NCI-H2107 (cell line): ENCODE measurements at places on chromosomes 4 and X.

DNA sequence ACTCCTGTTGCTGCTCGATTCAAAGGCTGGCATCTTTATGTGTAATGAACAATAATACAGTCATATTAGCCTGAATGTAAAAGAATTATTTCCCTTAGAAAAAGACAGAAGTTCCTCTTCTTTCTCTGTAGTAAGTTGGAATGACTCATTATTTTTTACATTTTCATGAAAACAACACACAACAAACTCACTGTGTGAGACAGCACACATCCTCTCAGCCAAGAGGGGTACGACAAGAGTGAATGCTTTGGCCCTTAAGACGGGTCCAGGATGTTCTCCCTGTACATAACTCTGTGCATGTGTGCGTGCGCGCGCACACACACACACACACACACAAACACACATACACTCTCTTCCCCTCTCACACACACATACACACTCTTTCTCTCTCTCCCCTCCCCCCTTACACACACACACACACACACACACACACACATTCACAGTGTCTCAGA lies 72.8 kb downstream of the MANBA start:
- DNase-seq, result no peak

DNA sequence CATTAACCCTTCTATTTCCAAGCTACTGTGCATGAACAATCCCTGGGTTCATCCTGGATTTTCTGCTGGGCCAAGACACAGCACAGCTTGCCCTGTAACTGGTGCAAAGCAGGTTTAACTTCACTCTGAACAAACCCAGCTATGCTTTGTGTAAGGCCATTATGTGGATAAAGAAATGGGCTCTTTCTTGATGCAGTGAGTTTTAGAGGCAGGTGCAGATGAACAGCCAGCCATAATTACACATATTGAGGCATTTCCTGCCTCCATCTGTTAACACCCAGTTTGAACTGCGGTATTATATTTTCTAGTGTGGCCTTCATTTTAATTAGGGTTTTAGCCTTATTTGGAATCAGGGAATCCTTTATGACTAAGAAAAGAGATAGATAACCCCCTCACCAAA lies 68.7 kb upstream of the ARX start:
- no peak for DNase-seq

DNA sequence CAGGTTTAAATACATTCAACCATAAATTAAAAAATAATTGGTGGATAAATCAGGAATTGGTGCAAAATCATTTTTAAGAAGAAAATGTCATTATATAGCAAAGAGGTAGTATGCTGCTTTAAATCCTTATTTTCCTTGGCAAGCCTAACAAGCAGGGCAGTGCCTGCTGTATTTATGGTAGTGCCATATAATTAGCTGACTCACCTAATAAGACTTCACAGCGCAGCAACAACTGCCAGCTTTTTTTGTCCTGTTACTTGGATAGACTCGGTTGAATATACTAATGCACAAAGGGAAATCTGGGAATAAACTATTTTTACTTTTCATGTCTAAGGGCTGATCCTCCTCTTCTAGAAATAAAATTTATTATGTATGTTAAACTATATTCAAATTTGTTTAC lies 99.1 kb downstream of the SNCA start:
- no peak for DNase-seq

DNA sequence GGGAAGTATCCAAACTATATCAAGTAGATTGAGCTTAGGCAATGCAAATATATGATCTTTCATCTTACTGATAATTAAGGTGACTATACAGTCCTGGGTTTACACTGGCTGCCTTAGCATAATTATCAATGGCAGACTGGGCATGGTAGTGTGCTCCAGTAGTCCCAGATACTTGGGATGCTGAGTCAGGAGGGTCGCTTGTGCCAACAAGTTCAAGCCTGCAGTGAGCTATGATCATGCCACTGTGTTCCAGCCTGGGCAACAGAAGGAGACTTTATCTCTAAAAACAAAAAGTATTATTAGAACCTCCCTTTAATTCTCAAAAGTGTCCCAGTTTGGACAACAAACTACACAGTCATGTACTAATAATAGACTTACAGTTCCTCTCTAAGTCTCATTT lies 99.4 kb upstream of the RASGEF1B start:
- no peak for DNase-seq

GRCh38 chrX:143663755-143664154 lies 27.9 kb upstream of the SLITRK4 start:
- DNase-seq, result no peak

- DNase-seq, result no peak
These were observed 76.7 kb downstream of the CLCN5 start for GRCh38 chrX:49999087-49999486.

- no peak for DNase-seq
These were observed 362.0 kb downstream of the ADAM29 start for GRCh38 chr4:175280153-175280552.

GRCh38 chr4:147987252-147987651 lies 255.4 kb downstream of the ARHGAP10 start:
- no peak for DNase-seq

DNA sequence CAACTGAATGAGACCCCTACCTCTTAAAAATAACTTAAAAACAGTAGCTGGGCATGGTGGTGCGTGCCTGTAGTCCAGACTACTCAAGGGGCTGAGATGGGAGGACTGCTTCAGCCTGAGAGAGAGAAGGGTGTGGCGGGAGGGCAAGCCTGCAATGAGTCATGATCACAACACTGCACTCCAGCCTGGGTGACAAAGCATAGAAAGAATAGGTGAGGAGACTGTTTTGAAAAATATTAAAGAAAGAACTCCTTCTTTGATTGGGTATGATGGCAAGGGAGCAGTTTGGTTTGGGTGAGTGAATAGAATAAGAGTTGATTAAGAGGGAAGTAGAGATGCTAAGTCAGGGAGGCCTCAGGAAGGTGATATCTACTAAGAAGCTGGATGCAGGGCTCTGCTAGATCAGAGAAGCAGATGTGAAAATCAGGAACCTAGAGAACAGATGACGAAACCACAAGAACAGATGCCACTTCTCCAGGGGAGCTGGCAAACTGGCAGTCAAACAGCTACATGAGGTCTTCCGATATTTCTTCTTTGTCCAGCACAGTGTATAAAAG lies 318.6 kb downstream of the OPHN1 start:
- DNase-seq, result no peak

- DNase-seq, result no peak
These were observed 109.7 kb downstream of the MSL3 start for GRCh38 chrX:11867610-11868345.

DNA sequence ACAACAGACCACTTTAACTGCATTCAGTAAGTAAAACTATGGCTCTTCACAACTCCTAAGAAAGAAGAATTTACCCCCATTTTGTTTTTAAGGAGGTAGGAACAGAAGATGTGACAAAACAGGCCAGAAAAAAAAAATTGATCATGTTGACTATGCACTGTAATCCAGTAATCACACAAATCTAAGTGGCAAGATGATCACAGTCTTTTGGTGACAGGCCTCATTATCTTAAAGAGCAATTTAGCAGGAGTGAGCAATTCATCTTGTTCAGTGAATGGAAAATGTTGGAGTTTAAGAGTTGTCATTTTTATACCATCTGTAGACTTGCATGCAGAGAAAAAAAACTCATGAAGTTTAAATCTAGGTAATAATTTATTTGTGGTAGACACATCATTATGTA lies 115.1 kb downstream of the SLC39A8 start:
- no peak for DNase-seq

DNA sequence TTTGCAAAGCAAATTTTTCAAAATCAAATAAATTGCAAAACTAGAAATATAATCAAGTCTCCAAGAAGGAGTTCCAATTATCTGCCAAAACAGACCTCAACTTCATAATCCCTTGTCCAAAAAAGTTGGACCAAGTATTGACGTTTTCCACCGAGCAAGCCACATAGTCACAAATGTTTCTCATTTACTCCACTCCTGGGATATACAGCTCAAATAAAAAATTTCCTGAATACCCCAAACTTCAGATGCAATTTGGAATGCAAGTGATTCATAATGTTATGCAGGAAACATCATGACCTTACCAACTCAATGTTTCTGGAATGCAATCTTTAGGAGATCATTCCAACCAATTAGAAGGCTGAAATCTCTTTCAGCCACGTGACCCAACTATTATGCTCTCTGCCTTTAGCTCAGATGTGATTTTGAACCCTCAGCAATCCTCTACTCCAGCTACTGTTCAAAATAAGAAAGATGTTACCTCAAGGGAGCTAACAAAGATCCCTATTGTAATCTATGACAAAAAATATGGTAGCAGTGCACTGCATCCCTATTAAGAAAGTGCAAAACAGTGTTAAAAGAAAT lies 72.4 kb downstream of the PRDM5 start:
- DNase-seq, result no peak

DNA sequence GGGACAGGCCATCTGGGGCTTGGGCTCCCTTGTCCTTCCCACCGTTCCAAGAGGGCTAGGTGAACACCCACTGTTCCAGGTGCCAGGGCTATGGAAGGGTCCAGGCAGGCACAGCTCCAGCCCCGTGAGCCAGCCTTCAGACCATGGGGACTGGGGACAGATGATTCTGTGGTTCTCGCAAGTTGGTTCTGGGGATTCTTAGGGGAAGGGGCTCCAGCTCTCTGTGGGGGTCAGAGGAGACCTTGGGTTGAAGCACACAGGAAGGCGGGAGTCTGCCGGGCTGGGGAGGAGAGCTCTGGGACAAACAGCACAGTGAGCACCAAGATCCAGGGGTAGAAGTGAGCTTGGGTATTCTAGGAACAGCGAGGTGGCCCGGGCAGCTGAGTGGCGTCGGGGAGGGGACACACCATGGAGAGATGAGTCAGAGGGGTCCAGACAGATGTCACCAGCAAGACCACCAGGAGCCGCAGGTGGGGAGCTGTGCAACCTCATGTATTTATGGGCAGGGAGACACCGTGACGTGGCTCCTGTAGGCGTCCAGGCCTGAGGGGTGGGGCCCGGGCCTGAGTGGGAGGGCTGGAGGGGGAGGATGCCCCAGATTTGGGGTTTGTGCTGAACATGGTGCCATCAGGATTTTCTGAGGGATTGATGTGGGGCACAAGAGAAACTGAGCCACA lies 48.8 kb upstream of the HMX1 start:
- no peak for DNase-seq

DNA sequence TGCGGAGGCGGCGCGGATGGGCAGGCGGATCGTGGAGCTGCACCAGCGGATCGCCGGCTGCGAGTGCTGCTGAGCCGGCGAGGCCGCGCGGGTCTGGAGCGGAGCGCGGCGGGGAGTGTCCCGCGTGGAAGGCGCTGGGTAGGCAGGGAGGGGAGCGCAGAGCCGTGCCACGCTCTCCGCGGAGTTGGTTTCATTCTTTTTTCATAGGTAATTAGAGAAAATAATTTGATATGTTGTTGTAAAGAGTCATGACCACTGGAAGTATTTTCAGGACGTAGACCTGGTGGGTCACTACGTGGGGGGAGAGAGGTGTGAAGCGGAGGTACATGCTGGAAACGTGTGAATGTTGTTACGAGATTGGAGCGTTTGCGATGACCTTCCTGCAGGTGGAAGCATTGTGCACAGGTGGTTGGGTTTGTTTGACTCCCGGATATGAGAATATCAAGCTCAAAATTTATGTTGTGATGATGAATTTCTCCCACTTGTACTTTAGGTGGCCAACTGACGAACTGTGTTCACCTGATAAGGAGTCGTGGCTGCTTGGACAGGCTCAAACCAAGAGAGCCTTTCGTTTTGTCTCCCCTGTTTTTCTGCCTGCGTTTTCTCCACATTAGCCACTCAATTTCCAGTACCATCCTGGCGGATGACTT lies 19.1 kb upstream of the S100P start:
- DNase-seq, result no peak

GRCh38 chr4:16775411-16776154 lies 122.9 kb downstream of the LDB2 start:
- no peak for DNase-seq

DNA sequence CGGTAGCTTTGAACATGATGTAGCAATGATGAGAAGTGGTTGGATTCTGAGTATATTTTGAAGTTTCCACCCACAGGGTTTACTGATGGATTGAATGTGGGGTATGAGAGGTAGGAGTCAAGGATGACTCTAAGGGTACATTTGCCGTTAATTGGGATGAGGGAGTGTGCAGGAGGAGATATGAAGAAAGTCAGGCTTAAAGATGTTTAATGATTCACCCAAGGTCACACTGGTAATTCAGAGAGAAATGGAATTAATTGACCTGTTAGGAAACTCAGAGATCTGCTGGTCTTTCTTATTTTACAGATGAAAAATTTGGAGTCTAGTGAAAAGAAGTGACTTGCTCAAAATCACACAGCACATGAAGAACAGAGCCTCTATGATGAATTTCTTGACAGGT lies 390.7 kb downstream of the GBA3 start:
- DNase-seq, result no peak

- no peak for DNase-seq
These were observed 21.7 kb downstream of the RAB40AL start for GRCh38 chrX:102958794-102959193.

- no peak for DNase-seq
These were observed 109.6 kb downstream of the ANXA3 start for GRCh38 chr4:78661086-78661690.

DNA sequence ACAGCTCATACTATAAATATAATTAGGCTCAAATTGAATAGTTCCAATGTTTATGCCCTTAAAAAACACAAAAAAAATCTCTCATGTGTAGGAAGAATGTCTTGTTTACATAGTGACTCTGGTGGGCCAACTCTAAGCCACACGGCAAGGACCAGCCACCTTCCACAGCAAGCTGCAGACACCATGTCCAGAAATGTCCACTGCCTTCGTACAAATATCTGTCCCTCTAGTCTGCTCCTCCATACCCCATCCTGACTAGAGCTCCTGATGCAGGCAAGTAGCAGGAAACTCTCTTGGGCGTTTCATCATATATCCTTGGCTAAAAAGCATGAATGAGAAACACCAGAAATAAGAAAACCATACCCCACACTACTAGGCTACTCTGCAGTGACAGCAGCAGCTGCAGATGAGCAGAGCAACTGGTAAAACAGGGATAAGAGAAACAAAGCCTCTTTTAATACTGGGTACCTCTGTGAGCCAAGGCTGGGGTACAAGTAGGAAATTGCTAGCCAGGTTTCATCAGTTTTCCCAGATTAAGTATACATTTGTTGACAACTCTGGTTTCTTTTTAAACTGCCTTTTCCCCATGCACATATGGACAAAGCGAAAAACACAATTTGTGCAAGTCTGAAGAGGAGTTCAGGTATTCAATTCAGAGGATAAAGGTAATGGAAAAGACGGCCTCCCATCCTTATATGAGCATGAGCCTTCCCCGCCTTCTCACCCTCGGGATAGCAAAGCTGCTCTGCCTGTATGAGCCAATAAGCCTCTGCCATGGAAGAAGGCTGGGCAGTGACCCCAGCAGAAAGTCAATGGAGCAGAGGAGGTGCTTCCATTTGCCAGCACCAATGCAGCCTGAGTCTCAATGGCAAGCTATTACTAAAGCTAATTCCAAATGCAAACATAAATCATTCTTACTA lies 245.4 kb downstream of the DCLK2 start:
- no peak for DNase-seq

- no peak for DNase-seq
These were observed 326.7 kb downstream of the GUCY2F start for GRCh38 chrX:109155161-109155560.

- no peak for DNase-seq
These were observed 222.3 kb upstream of the BOD1L1 start for GRCh38 chr4:13849778-13850177.

- DNase-seq, result no peak
These were observed 19.1 kb upstream of the ZXDA start for GRCh38 chrX:57929373-57929772.

GRCh38 chr4:85543832-85544231 lies 68.9 kb downstream of the ARHGAP24 start:
- no peak for DNase-seq
